ENCODE measurements at places on chromosomes 16 and 17.

DNA sequence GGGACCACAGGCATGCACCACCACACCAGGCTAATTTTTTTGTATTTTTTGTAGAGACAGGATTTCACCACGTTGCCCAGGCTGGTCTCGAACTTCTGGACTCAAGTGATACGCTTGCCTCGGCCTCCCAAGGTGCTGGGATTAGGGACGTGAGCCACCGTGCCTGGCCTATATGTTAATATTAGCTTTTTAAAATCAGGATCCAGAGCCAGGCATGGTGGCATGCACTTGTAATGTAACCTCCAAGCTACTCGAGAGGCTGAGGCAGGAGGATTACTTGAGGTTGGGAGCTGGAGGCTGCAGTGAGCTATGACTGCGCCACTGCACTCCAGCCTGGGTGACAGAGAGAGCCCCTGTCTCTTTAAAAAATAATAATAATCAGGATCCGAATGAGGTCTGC lies 8.5 kb upstream of the ADCY7 start:
- no peak for DNase-seq

DNA sequence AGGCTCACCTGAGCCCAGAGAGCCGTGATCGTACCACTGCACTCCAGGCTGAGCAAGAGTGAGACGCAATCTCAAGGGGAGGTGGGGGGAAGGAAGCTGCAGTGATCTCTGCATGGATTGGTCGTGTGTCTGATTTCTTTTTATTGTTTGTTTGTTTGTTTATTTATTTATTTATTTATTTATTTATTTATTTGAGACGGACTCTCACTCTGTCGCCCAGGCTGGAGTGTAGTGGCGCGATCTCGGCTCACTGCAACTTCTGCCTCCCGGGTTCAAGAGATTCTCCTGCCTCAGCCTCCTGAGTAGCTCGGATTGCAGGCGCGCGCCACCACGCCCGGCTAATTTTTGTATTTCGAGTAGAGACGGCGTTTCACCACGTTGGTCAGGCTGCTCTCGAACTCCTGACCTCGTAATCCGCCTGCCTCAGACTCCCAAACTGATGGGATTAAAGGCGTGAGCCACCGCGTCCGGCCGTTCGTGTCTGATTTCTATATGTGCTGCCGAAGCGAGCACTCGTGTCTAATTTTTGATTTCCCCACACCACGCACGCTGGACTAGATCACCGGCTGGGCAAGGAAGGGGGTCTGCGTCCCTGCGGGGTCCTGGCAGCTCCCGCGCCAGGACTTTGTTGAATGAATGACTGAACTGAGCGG lies 448 bp upstream of the TNFRSF12A start:
- DNase-seq: no peak

- no peak for DNase-seq
Observed at GRCh38 chr17:59292174-59292523, 39.3 kb upstream of the YPEL2 start.

- DNase-seq: no peak
Observed at GRCh38 chr16:61952841-61953240, 83.4 kb downstream of the CDH8 start.

DNA sequence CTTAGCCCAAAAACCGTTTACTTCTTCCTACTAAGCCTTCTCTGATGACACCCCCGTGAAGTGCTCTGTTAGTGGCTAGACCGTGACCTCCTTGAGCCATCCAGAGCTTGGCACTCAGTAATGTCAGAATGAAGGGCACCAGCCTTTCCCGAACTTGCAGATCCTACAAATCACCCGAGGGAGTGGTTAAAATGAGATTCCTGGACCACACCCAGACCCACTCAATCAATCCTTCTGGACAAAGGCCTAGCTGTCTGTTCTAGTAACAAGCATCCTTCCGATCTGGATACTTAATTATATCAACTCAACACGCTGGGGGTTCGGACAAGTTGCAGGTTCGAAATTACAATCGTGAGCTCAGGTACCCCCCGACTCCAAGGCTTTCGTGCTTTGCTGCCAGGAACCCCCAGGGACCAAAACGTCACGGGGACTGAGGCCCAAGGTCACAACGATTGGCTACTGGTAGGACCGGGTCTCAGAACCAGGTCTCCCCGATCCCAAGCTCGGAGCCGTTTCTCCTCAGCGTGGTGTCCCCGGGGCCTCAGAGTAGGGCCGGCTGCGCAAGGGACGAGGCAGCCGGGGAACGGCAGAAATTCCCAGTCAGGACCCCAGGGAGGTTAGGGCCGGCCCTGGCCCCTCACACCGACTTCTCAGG lies 527 bp downstream of the CIAPIN1 start:
- peak; percentile 4 for DNase-seq

DNA sequence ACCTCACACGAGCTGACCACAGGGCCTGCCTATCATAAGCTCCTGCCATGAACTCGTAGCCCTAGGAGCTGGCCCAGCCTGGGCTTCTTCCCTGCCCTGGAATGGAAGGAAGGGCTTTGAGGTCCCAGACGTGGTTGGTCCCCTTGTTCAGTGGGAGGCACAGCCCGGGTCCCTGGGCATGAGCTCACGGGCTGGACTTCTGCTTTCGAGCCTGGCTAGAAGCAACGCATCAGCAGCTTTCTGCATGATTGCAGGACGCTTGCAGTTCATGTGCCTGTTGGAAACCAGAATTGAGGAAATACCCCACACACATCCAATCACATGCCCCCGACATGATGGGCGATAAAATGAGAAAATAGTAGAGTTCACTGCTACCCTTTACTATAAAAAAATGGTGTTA lies 293.3 kb downstream of the MAF start:
- DNase-seq: no peak

GRCh38 chr16:20744922-20745440 lies 3.4 kb upstream of the THUMPD1 start:
- DNase-seq: no peak

GRCh38 chr16:583815-584591 lies 5.9 kb upstream of the RAB40C start:
- no peak for DNase-seq

- DNase-seq: peak; percentile 9
Observed at GRCh38 chr16:17343028-17343427, 127.7 kb downstream of the XYLT1 start.

DNA sequence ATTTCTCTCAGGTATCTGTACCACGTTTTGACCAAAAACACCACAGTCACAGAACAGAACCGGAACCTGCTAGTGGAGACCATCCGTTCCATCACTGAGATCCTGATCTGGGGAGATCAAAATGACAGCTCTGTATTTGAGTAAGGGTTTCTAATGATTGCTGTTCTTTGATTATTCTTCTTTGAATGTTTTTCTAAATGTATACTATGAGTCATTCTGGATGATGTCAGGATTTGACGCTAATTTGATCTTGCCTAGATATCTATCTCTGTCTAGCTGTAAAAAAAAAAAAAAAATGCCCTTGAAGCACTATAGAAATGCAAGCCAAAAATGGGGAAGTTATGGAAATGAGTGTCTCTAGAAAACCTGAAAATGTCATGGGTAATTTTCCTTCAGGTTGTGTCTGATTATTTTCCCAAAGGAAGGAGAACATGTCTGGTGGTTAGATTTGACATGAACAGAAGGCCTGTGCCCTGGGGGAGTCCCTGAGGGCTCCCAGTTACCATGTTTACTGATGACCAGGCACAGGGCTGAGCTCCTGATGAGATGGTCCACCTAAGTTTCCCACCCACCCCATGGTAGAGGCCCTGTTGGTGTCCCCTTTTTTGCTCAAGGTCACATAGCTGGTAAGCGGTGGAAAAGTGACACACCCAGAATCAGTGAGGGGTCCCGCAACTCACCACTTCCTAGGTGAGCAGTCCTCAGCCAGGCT lies 13.6 kb downstream of the CLEC16A start:
- no peak for DNase-seq

DNA sequence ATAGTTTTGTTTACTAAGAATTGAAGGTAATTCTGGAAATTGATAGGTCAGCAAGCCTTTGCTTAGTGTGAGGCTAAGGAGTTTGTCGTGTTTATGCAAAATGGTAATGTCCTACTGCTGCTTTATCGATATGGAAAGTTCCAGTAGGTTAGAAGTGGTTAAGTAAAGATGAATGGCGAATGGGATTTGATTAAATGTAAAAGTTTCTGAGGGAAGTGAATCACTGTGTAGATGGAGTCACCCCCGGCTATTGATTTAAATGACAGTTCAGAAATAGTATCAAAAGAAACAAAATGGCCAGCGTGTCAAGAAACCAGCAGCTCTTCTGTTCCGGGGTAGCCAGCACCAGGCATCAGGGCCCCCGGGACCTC lies 131.4 kb downstream of the RPTOR start:
- DNase-seq: no peak

GRCh38 chr17:46977750-46978488 lies 1.1 kb downstream of the RPRML start:
- no peak for DNase-seq

DNA sequence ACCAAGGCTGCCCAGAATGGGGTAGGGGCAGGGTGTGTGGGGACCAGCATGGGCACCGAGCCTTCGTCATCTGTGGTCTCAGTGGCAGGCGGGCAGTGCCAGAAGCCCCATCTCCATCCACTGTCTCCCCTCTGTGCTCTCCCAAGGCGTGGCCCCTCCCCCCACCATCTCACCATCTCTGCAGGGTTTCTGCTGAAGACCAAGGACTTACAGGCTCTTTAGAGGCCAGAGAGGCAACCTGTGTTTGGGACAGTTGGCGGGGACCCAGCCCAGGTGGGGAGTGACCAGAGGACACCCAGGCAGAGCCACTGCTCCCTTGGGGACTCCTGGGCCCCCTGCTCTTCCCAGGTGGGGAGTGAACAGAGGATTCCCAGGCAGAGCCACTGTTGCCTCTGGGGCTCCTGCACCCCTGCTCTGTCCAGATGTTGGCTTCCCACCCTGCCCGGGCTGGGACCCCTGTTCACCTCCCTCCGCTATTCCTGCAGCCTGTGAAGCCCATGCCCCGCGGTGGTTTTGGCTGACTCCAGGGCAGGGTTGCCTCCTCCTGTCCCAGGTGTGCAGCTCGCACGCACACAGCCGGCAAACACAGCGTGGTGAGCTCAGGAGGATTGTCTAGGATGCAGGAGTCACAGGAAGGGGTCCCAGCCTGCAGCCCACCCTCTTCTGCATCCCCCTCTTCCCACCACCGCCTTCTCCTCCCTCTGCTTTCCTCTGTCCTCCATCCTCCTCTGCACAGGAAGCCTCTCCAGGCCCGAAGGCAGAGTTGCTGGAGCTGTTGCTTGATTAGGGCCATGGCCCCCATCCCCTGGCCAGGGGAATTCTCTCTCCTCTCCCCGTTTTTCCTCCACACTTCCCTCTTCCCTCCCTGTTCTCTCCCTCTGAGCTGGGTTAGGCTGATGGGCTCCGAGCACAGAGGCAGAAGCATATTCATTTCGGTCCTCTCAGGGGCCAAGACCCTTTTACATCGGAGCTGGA lies 45.0 kb downstream of the SLC7A5 start:
- DNase-seq: no peak

- DNase-seq: no peak
Observed at GRCh38 chr17:56319531-56319930, 166.3 kb downstream of the ANKFN1 start.

DNA sequence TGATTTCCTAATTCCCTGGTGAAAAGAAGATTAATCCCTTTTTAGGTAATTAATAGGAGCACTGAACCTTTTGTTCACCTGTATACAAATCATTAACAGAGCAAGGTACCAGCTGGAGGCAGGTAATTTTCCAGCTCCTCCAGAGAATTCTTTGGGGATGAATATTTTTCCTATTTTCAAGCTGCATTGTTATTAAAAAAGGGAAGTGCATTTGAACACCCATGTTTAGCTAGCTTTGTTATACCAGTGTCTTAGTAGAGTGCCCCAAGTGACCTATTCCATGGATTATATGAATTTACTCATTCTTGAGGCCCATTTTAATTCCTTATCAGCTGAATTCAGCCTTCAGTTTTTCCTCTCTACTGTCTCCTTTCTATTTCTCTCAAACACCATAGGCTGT lies 73.2 kb upstream of the GOT2 start:
- DNase-seq: no peak

DNA sequence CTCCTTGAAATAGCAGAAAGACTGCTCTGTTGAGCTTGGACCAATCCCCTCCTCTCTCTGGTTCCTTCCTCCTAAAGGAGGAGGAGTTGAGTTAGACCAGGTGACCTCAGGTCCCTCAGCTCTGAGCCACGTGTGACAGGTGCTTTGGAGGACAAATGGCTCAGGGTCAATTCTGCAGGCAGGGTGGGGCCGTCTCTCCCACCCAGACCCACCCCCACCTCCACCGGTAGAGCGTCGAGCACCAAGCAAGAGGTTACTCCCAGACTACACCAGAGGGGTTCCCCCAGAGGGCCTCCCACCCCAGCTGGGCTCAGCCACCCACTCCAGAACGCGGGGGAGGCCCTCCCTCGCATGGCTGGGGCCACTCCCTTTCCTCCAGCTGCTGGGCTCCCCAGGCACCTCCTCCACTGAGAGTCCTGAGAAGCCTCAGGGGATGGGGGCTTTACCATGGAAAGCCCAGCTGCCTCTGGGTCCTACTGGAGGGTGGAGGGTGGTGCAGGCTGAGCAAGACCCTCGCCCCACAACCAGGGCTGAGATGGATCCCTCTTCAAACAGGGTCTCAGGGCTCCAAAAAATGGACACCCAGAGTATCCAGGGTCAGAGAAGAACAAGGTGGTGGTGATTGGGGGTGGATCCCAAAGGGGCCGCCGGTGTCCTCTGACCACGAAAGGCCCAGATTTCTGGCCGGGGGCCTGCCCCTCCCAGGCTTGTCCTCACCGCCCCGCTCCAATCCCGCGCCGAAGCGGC lies 7.6 kb downstream of the MYO1C start:
- DNase-seq: peak; percentile 36

GRCh38 chr16:13429416-13429815 lies 490.5 kb upstream of the ERCC4 start:
- DNase-seq: no peak

DNA sequence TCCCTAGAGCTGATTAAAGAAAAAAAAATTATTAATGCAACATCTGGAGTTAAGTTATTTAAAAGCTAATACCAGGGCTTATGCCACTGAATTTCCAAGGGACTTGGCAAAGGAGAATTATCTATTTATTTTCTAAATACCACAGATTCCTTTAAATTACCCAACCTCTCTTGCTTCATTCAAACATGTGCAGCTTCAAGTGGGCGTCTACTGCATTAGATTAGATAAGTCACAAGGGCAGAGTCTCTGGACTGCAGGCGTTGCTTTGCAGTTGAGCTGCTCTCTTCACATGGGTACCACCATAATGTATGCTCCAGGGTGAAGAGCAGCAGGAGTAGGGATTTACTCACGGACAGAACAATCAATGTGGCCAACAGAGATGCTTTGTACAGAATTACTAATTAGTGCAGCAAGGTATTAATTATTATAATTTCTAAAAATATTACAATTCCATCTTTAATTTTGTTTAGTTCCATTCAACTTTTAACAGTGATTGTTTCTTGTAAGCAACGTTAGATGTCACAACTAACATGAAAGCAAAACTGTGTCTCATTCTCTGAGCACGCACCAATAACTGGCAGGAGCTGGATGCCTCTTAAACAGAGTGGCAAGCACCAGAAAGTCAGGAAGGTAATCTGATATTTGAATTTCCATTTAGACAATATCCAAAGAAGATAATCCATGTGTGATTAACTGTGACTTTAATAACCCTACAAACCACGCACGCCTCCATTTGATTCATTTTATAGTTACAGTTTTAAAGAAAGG lies 214.2 kb downstream of the STX8 start:
- DNase-seq: no peak

- no peak for DNase-seq
Observed at GRCh38 chr16:82911925-82912324, 285.2 kb downstream of the CDH13 start.

GRCh38 chr17:43694081-43694870 lies 32.6 kb upstream of the MEOX1 start:
- DNase-seq: peak; percentile 37
